ENCODE measurements at places on chromosomes 2 and 18. TPM values are rescaled to one million over a fixed set of nuclear protein-coding genes. Genes with fewer than 3 reads are reported as not detected.

CD207 gene
- total RNA-seq = not detected

CDCA7 gene
- total RNA-seq = 3.2 TPM

CRYBA2 gene
- total RNA-seq = not detected

RNF138 gene
- total RNA-seq = 9.6 TPM

TMEM200C gene
- 0.15 TPM for total RNA-seq

ANKRD23 gene
- 1.2 TPM for total RNA-seq

GLI2 gene
- total RNA-seq = 9.3 TPM

KCNE4 gene
- total RNA-seq = 13.0 TPM

SERPINB13 gene
- total RNA-seq = 7.0 TPM

GRB14 gene
- 0.94 TPM for total RNA-seq

YWHAQ gene
- total RNA-seq = 226 TPM

INHA gene
- total RNA-seq = not detected

RAB6C gene
- total RNA-seq = 0.46 TPM

LONRF2 gene
- 54.4 TPM for total RNA-seq

MROH2A gene
- total RNA-seq = not detected

DSC3 gene
- total RNA-seq = 0.27 TPM

RANBP2 gene
- 115 TPM for total RNA-seq

SAG gene
- total RNA-seq = not detected

GKN1 gene
- total RNA-seq = 4.7 TPM

PRSS56 gene
- not detected for total RNA-seq

SERPINB4 gene
- not detected for total RNA-seq

ALPI gene
- not detected for total RNA-seq

SYT4 gene
- not detected for total RNA-seq

IL37 gene
- total RNA-seq = not detected

TNFAIP6 gene
- 3.4 TPM for total RNA-seq

LRP1B gene
- total RNA-seq = 6.1 TPM

POMC gene
- total RNA-seq = 6.6 TPM

PSMA8 gene
- not detected for total RNA-seq

ADD2 gene
- total RNA-seq = 4.4 TPM

GPAT2 gene
- total RNA-seq = 4.4 TPM

CRACDL gene
- total RNA-seq = 5.8 TPM

CD8B2 gene
- 0.13 TPM for total RNA-seq

RAB12 gene
- total RNA-seq = 64.3 TPM

MYO7B gene
- total RNA-seq = 0.77 TPM

POTEJ gene
- total RNA-seq = not detected

VWC2L gene
- not detected for total RNA-seq

COL4A3 gene
- total RNA-seq = 2.7 TPM

CXCR1 gene
- total RNA-seq = 1.8 TPM

TUBA4B gene
- total RNA-seq = not detected

TGFA gene
- 5.0 TPM for total RNA-seq

KDSR gene
- total RNA-seq = 49.5 TPM

All from gastroesophageal sphincter (tissue), 4 donors.